GM12892 (cell line): ENCODE measurements at places on chromosomes 5 and 9.

DNA sequence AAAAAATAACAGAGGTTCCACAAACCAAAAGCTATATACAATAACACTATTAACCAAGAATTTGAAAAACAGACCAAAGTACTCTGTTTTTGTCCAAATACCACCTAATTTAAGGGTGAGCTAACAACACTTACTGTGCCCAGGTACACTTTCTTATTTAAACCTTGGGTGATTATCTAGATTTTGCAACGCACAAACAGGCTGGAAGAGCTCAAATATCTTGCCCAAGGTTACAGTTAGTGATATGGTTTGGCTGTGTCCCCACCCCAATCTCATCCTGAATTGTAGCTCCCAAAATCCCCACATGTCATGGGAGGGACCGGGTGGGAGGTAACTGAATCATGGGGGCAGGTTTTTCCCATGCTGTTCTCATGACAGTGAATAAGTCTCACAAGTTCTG lies 58.9 kb downstream of the CDK5RAP2 start:
- no peak for DNase-seq

GRCh38 chr5:73214996-73215395 lies 42.0 kb downstream of the TMEM174 start:
- DNase-seq = no peak

GRCh38 chr9:107856633-107857032 lies 367.1 kb upstream of the KLF4 start:
- DNase-seq = no peak

DNA sequence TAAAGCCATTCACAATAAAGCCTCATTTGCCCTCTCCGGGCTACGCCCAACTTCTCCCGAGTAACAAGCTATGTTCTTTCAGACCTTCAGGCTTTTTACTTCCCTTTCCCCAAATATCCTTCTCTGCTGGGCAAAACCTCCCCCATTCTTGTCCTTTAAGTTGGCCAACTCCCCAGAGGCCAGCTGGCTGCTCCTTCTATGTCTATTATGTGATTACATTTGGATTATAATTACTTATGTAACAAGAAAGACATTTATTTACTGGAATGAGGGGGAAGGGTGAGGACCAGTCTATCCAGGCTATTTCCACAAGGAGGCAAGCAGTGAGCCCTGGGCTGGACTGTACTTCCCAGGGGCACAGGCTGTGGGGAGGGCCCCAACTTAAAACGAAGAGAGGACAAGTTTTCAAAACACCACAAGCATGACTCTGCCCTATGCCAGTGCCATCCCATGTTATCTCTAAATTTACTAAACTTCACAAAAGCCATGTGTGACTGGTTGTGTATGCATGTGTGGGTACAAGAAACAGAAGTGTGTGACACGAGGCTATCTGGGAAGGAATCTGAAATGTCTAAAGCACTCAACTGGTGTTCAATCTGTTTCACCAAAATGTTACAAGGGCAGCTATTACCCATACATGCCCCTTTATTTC lies 84.5 kb downstream of the GNAQ start:
- no peak for DNase-seq

GRCh38 chr5:75389430-75389829 lies 52.4 kb downstream of the HMGCR start:
- DNase-seq = no peak

- DNase-seq = no peak
Observed at GRCh38 chr9:130890124-130890523, 6.5 kb downstream of the QRFP start.

DNA sequence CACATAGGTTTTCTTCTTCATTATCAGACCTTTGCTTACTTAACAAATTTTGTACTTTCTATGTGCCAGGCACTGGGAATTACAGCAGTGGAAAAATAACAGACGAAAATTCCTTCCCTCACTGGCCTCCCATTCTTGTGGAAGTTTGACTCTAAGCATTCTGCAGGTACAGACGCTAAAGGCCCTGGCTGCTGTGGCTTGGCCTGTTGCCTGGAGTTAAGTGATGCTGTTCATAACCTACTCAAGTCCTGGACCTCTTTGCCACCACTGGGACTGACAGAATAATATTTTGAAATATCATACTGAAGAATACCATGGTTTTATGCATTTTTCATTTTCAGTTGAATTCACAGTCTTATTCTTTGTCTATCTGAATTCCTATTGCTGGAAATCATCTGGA lies 97.3 kb upstream of the SPATA31C2 start:
- DNase-seq = no peak

DNA sequence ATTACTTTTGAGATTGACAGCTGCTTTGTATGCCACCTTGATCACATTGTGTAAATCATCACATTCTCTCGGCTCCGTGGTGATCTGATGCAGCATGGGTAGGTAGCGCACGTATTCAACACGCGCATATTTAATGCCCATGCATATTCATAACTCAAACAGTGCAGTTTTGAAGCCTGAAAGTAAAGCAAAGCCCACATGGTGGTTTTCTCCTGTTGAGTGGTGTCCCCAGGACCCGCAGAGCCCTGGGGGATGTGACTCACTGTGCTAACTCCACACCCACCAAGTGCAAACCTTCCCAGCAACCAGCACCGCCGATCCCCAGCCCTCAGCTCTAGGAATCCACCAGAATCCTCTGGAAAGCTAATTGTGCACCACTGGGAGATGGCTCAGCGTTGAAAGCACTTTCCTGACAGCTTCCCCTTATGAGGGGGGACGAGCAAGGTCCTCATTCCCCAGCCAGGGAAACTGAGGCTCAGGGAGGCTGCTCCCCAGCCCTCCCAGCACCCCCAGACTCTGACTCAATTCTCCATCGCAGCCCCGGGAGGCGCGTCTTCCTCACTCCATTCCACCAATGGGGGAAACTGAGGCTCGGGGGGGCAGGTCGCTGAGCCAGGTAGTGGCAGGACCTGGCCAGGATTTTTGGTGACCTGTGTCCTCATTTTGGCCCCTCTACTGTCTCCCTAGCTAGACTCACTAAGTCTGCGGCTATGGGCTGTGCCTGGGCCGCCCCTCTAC lies 46.4 kb downstream of the SARDH start:
- DNase-seq = no peak

GRCh38 chr5:142221091-142221860 lies 103.5 kb downstream of the SPRY4 start:
- no peak for DNase-seq

GRCh38 chr5:95018511-95018910 lies 266.4 kb downstream of the MCTP1 start:
- DNase-seq = no peak

DNA sequence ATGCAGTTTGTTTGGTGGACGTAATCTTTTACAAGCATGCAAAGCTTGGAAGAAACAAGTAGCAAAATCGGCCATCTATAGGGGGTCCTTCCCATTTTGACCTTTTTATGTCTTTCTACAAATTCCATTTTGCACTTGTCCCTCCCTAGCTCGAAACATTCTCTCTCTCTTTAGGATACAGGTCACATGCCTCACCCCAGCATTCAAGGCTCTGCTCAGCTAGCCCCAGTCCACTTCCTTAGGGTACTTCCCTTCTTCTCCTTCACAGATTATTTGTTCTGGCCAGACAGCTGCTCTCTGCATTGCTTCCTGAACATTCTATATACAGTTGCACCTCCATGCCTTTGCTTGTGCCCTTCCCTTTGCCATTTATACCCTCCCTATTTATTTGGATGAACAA lies 31.7 kb upstream of the TRIM14 start:
- no peak for DNase-seq

DNA sequence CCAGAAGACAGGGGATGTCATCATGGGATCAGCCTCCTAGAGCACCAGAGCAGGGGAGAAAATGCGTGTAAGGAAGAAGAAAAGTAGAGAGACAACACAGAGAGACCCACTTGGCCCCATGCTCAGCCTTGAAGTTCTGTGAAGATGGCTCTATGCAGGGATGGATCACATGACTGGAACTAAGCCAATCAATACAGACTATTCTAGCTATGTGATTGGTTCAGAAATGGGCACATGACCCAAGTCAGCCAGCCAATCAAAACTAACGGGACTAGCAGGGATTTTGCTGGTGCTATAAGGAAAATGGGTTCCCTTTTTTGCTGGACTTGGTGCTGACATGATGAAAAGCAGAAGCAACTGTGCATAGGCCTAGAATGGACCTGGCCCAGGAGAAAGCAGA lies 173.0 kb upstream of the TBC1D2 start:
- DNase-seq = no peak

DNA sequence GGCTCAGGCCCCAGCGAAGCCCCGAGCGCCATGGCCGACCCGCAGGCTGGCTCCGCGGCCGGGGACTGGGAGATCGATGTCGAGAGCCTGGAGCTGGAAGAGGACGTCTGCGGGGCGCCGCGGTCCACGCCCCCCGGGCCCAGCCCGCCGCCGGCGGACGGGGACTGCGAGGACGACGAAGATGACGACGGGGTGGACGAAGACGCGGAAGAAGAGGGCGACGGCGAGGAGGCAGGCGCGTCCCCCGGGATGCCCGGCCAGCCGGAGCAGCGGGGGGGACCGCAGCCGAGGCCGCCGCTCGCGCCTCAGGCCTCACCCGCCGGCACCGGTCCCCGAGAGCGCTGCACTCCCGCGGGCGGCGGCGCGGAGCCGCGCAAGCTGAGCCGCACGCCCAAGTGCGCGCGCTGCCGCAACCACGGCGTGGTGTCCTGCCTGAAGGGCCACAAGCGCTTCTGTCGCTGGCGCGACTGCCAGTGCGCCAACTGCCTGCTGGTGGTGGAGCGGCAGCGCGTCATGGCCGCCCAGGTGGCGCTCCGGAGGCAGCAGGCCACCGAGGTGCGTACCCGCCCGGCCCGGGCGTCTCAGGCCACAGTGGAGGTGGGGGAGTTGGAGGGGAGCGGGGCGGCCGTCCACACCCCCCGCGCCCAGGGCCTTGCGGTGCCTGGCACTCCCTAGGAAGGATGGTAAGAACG lies 1.6 kb downstream of the DMRT2 start:
- DNase-seq = no peak

GRCh38 chr5:55534436-55535198 lies at the start of gene PLPP1:
Gene PLPP1, minus strand, starts transcription at chr5:55534964. Its CDS starts 335 bp downstream, at chr5:55534629.
- peak; percentile 78 for DNase-seq
